ENCODE measurements at places on chromosomes 16 and 17.

GRCh38 chr16:75306099-75306762 is 54.8 kb upstream of the BCAR1 start:
- no peak for DNase-seq

DNA sequence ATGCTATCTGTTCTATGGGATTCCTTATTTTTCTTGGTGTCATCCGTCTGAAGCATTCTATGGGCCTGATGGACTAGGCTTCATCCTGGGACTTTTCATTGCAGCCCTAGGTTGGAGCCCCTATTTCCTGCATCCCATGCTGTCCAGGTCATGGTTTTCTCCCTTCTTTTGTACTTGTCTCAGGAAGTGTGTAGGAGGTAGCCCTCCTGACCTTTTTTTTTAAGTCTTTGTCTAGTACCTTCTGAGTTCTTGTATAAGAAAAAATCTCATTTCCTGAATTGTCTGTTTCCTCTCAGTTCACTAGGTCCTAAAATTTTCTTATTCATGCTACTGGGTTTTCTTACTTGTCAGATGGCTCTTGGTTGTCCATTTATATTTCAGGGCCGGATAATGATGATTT is 6.0 kb downstream of the NDEL1 start:
- DNase-seq: no peak

DNA sequence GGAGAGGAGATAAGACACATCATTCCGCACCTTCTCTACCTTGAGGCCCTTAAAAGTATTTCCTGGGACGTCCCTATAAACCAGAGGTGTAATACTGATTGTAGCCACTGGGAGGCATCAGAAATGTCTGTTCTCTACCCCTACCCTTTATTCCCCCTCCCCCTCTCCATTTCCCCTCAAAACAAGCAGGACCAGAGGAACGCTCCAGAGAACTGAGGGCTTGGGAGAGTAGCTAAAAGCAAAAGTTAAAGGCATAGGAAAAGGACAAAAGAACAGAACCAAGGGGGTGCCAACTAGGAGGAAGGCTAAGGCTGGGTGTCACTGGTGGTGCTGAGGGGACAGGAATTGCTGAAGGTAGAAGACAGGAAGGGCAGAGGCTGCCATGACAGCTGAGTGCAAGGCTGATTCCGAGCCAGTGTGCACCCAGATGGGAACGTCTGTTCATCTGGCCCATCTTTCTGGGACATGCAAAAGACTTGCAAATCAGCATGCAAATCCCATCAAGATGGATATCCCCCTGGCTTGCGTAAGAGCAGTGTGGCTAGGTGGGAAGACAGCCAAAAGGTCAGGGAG is 6.7 kb downstream of the CAMTA2 start:
- peak; percentile 62 for DNase-seq

GRCh38 chr17:81400996-81401722 is 5.9 kb downstream of the BAHCC1 start:
- DNase-seq: peak; percentile 55

DNA sequence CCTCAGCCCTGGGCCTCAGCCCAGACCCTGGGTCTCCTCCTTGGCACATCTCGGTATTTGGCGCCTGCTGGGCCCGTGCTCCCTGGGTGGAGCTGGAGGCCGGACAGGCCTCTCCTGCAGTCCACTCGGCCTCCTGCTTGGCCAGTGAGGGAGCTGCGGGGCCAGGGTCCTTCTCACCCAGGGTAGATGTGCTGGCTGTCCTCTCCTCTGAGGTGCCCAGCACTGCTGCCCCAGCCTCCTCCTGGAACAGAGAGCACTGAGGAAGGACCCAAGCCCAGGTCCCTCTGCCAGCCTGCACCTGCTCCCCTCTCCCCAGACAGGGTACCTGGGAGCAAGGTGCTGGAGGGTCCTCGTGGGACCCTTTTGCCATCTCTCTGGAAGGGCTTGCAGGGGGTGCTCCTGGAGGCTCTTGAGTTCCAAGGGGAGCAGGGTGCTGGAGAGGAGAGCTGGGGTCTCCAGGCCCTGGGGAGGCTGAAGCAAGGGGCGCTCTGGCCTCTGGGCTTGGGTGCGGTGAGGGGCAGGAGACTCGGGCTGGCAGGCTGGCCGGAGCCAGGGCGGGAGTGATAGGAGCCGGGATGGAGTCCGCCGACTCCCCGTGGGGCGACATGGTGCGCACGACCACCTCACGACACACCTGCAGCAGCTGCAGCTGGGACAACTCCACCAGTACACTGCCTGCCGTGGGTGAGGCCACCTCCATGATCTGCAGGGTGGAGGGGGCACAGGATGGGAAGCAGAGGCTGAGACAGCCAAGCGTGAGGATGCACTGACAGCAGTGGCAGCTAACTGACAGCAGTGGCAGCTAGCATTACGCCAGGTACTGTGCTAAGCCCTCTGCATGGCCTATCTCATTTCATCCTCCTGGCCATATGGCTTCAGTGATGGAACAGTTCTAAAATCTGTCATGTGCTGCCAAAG is 17.8 kb downstream of the TSPOAP1 start:
- DNase-seq: no peak

- no peak for DNase-seq
Observed at GRCh38 chr16:47229053-47230050, 85.6 kb upstream of the NETO2 start.

GRCh38 chr16:84084570-84085270 is 32.0 kb downstream of the MBTPS1 start:
- peak; percentile 78 for DNase-seq

GRCh38 chr16:46753015-46753414 is 4.9 kb upstream of the MYLK3 start:
- no peak for DNase-seq

GRCh38 chr16:8458481-8459046 is 131.7 kb downstream of the TMEM114 start:
- no peak for DNase-seq

- DNase-seq: no peak
Observed at GRCh38 chr17:77530591-77530990, 389.8 kb downstream of the SEC14L1 start.

DNA sequence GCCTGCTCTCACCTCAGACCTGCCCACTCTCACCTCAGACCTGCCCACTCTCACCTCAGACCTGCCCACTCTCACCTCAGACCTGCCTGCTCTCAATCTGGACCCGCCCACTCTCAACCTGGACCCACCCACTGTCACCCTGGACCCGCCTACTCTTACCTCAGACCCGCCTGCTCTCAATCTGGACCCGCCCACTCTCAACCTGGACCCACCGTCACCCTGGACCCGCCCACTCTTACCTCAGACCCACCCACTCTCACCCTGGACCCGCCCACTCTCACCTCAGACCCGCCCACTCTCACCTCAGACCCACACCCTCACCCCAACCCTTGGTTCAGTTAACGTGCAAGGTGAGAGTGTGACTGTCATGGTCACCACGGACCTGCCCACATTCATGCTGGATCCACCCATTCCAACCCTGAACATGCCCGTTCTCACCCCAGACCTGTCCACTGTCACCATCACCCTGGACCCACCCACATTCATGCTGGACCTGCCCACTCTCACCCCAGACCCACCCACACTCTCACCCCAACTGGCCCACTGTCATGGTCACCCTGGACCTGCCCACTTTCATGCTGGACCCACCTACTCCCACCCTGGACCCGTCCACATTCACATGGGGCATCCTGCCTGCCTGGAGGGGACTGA is 31.2 kb upstream of the ENPP7 start:
- no peak for DNase-seq

DNA sequence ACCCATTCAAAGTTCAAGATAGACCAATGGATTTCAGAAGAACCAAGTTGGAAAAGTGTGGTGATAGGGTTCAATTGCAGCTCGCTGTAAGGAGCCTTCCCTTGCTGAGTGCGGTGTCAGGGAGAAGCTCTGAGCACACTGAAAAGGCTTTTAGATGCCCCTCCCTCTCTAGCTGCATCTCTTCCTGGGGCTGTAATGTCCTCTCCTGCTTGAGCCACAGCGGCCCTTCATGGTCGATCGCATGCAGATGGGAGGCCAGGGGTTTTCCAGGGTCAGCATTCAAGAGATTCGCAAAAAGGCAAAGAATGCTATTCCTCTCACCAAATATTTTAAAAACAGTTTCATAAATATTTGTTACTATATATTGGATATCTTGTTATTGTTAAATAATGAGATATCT is 23.7 kb downstream of the ZC3H18 start:
- no peak for DNase-seq

- no peak for DNase-seq
Observed at GRCh38 chr17:44912763-44913544, 2.3 kb downstream of the GFAP start.

GRCh38 chr16:2009791-2010510 is at the start of gene ZNF598:
TSS of gene ZNF598 (minus strand) at chr16:2009821.
- peak; percentile 89 for DNase-seq

DNA sequence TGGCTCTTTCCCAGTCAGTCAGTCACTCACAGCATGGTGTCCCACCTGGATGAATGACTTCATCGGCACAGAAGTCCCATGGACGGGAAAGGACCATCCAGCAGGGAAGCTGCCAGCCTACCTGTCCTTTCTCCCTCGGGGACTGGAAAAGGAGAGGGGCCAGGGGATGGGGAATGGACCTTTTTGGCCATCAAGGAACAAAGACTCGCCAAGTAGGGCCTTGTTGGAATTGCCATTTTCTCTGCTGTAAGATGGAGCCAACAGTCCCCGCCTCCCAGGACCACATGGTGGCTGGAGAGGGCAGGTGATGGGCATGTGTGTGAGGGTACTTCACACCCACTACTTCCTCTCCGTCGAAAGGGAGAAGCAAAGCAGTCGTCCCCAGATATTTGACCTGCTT is 67.8 kb upstream of the LHX1 start:
- no peak for DNase-seq

DNA sequence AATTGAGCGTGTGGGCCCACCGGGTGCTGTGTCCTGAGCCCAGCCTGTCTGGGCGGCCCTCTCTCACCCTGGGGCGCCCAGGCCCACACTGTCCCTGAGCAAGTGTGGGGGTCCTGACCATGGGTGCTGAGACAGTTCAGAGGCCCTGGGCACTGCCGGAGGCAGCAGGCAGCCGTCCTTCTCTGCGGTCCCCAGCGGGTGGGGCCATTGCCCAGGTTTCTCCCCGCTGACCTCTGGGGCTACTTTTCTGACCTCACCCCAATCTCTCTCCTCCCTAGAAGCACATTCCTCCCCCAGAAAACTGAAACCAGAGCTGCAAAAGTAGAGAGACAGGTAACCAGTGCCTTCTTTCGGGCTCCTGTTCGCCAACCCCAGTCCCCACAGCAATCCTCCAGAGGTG is 36.0 kb upstream of the PVALEF start:
- peak; percentile 33 for DNase-seq

DNA sequence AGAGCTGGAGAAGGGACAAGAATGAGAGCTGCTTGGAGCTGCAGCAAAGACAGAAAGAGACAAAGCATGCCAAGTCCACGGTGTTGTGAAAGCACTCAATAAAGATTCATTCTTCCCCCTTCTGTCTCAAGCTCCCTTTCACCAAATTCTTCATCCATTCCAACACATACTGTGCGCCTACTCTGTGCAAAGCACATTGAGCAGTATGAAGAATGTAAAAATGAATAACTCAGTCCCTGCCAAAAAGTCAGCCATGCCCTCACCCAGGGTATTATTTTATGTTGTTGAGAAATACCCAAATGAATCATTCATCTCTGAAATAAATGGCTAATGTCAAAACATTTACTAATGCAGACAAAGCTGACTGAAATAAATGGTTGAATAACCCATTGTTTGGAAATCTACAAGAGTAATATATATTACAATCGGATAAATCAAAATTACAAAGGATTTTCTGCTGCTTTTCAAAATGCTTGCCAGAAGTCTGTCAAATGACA is 282.9 kb upstream of the IRX5 start:
- DNase-seq: peak; percentile 23

DNA sequence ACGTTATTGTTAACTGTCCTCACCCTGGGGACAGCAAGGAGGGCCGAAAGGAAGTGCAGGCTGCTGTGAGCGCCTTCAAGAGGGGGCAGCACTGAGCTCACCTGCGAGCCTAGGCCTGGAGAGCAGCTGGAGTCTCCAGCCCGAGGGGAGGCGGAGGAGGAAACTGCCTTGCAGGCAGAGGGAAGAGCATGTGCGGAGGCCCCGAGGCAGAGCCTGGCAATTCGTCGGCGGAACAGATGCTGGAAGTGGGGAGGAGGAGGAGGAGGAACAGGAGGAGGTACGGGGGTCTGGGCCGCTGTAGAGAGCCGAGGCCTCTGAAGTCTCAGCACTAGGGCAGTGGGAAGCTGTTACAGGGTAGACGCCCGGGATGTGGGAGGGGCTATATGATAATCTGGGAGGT is 49.6 kb upstream of the PLCG2 start:
- DNase-seq: peak; percentile 55

GRCh38 chr16:47848421-47849109 is 307.2 kb downstream of the ABCC12 start:
- no peak for DNase-seq

GRCh38 chr17:48564188-48565021 is 13.7 kb downstream of the HOXB4 start:
- DNase-seq: no peak

DNA sequence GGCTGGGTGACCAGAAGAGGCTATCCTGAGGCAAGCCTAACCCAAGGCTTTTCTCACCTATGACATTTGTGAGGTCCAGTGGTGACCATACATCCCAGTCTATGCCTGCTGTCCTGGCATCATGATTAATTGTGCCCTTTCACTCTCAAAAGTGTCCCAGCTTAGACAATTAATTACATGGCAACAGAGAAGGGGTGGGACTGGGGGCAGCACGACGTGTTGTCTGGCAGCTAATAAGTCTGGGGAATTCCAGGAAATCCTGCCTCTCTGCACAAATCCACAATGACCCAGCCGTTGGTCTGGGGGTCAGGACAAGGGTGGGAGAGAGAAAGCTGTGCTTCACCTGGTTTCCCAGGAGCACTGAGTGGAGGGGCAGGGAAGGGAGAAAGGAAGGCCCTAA is 14.0 kb upstream of the MTMR4 start:
- no peak for DNase-seq

- DNase-seq: no peak
Observed at GRCh38 chr17:7102421-7102820, 12.2 kb downstream of the ASGR2 start.

DNA sequence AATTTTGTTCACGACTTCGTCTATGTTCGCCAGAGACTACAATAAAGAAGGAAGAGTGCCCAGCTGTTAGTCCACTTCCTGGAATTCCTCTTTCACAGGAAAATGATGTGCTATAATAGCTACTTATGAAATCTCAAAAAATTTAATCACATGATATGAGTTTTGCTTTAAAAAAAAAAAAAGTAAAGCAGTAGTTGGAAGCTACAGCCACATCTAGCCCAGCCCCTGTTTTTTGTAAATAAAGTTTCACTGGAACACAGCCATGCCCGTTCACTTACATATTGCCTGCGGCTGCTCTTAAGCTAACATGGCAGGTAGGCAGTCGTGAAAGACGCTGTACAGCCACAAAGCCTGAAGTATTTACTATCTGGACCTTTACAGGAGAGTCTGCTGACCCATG is 15.3 kb downstream of the VPS53 start:
- DNase-seq: no peak

GRCh38 chr17:51770027-51770759 is 388.3 kb downstream of the CA10 start:
- DNase-seq: no peak

GRCh38 chr16:15585956-15586355 is 57.0 kb downstream of the MARF1 start:
- DNase-seq: no peak

Measured in NB4 (cell line).